ENCODE measurements at places on chromosomes 5 and 9.

DNA sequence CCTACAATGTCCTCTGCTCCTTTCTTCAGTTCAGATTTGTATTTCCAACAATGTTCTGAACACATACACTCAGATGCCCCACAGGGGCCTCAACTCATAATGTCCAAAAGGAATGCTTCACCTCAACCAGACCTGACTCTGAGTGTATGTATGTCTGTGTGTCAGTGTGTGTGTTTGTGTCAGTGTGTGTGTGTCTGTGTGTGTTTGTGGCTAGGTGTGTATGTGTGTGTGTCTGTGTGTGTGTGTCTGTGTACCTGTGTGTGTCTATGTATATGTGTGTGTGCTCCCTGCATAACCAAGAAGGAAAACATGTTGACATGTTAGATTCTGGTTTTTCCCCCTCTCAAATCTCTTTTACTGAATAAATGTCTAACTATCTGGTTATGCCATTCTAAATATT, 87.3 kb upstream of the PCSK1 start:
- no peak overlapping the region for H3K27ac ChIP-seq
- no peak overlapping the region for H3K4me3 ChIP-seq
- H3K36me3 ChIP-seq, result no peaks in the 10 kb centered on the region
- no peak for DNase-seq
- H3K4me1 ChIP-seq, result no peaks in the 10 kb centered on the region

GRCh38 chr9:31394015-31394473, 990.4 kb upstream of the ACO1 start:
- no peaks in the 10 kb centered on the region for H3K4me1 ChIP-seq
- no peaks in the 10 kb centered on the region for H3K36me3 ChIP-seq
- no peak overlapping the region for H3K27ac ChIP-seq
- H3K27me3 ChIP-seq, result no peaks in the 10 kb centered on the region
- no peak overlapping the region for H3K4me3 ChIP-seq
- no peak for DNase-seq

DNA sequence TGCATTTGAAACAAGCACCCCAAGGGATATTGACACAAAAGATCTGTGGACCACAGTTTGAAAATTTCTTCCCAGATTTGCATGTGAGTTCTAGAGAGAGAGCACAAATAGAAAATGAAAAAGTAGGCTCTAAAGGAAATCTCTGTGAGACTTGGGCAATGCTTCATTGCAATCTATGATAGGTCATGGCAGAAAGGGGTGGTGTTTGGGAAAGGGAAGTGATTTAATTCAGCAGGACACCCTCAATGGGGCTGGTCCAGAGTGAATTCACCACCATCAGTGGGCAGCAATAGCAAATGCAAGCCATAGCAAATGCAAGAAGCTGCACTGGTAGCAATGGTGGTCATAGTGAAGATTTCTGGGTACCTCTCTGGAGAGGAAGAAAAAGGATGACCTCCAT, 58.1 kb downstream of the ANKRD55 start:
- peaks cover 30% of the 10 kb centered on the region for H3K4me1 ChIP-seq
- no peak for DNase-seq
- H3K27ac ChIP-seq, result peak overlapping the region; percentile 56
- H3K36me3 ChIP-seq, result no peaks in the 10 kb centered on the region

GRCh38 chr5:54492178-54492577, 25.4 kb upstream of the SNX18 start:
- no peaks in the 10 kb centered on the region for H3K27me3 ChIP-seq
- no peak for DNase-seq
- H3K4me1 ChIP-seq, result no peaks in the 10 kb centered on the region
- no peak overlapping the region for H3K4me3 ChIP-seq
- no peaks in the 10 kb centered on the region for H3K36me3 ChIP-seq

GRCh38 chr9:89352874-89353649, 34.8 kb downstream of the SECISBP2 start:
- peaks cover 24% of the 10 kb centered on the region for H3K4me1 ChIP-seq
- no peaks in the 10 kb centered on the region for H3K27me3 ChIP-seq
- H3K27ac ChIP-seq, result peak overlapping the region; percentile 51
- H3K4me3 ChIP-seq, result no peak overlapping the region

DNA sequence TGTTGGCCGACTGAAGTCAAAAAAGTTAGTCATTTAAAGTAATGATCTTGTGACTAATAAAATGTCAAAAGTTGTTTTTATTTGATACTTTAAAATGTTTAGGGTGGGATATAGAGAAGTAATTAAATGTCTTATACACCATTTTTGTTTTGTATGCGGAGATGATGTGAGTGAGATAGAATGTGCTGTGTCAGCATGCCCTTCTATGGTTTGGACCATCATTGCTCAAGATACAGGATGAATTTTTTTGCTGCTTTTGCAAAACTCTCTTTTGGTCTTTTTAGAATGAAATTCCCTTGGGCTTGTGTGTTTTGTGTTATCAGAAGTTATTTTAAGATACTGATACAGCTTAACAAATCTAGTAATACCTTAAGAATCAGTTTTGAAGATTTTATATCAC, 12.5 kb downstream of the SRFBP1 start:
- H3K4me3 ChIP-seq, result no peak overlapping the region
- no peak overlapping the region for H3K27ac ChIP-seq
- H3K36me3 ChIP-seq, result no peaks in the 10 kb centered on the region
- no peaks in the 10 kb centered on the region for H3K27me3 ChIP-seq

- no peak for DNase-seq
- H3K27me3 ChIP-seq, result no peaks in the 10 kb centered on the region
- no peak overlapping the region for H3K4me3 ChIP-seq
- H3K4me1 ChIP-seq, result peaks cover 8% of the 10 kb centered on the region
- H3K36me3 ChIP-seq, result no peaks in the 10 kb centered on the region
- no peak overlapping the region for H3K27ac ChIP-seq
Measured at GRCh38 chr5:75433814-75434506, 77.5 kb downstream of the CERT1 start.

DNA sequence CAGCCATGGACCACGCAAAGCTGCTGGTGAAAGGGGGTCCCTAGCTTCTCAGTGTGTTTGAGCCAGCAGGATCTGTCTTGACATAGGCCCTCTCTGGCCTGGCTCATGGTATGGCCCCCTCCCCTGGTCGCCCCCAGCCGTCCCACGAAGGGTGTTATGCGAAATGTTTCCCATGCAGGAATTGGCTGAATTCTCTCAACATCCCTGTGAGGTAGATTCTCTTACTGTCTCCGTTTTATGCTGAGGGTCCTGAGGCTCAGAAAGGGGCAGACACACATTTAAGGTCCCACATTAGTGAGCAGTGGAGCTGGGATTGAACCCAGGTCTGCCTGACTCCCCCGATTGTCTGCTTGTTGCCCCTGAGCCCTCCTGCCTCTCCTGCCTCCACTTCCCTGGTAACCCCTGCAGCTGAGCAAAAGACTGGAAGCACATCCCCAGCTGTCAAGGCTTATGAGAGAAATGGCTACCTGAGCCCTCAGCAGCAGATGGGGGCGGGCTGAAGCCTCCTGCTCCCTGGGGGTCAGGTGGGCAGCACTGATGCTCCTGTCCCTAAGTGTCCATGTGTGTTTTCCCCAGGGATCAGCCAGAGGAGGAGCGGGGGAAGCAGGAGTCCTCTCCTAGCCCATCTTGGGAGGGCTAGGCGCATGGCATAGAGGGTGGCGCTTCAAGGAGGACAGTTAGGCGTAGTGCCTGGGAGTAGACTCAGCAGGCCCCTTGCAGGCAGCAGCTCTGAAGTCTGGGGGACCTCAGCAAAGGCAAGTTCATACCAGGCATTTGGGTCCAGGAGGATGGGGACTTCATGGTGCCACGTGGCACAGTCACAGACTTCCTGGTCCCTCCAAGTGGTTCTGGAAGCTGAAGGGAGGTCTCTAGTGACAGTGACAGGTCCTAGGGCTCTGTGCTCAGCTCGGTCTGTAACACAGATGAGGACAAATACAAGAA, 49.0 kb upstream of the GARNL3 start:
- DNase-seq, result no peak
- H3K27me3 ChIP-seq, result no peaks in the 10 kb centered on the region
- no peak overlapping the region for H3K4me3 ChIP-seq
- no peaks in the 10 kb centered on the region for H3K36me3 ChIP-seq

- no peak overlapping the region for H3K27ac ChIP-seq
- no peak for DNase-seq
- no peaks in the 10 kb centered on the region for H3K36me3 ChIP-seq
- H3K27me3 ChIP-seq, result no peaks in the 10 kb centered on the region
- H3K4me1 ChIP-seq, result peaks cover 4% of the 10 kb centered on the region
- no peak overlapping the region for H3K4me3 ChIP-seq
Measured at GRCh38 chr5:124844371-124844920, 98.0 kb upstream of the ZNF608 start.

GRCh38 chr9:126507318-126508109, 106.2 kb upstream of the LMX1B start:
- no peaks in the 10 kb centered on the region for H3K4me1 ChIP-seq
- H3K4me3 ChIP-seq, result no peak overlapping the region
- no peaks in the 10 kb centered on the region for H3K36me3 ChIP-seq
- DNase-seq, result peak; percentile 63

DNA sequence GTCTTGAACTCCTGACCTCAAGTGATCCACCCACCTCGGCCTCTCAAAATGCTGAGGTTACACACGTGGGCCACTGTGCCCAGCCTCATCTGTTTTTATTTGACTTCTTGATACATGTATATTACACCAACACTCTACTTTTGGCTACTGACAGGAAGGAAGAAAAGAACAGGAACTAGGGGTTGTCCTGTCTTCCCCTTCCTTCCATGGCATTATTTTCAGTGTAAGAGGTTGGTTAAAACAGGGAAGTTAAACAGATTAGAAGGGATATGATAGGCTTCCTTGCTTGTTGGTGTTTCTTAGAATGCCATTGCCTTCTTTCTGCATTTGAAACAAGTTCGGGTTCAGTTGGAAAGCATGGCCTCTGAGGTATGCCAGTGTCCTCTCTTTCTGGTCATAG, 312.8 kb downstream of the NDUFS4 start:
- no peaks in the 10 kb centered on the region for H3K27me3 ChIP-seq
- H3K4me1 ChIP-seq, result no peaks in the 10 kb centered on the region
- H3K4me3 ChIP-seq, result no peak overlapping the region
- DNase-seq, result no peak
- no peaks in the 10 kb centered on the region for H3K36me3 ChIP-seq

- no peaks in the 10 kb centered on the region for H3K36me3 ChIP-seq
- H3K27ac ChIP-seq, result no peak overlapping the region
- no peak overlapping the region for H3K4me3 ChIP-seq
- no peak for DNase-seq
Measured at GRCh38 chr5:9108162-9108561, 437.7 kb downstream of the SEMA5A start.

GRCh38 chr5:147796556-147797308, 14.2 kb upstream of the JAKMIP2 start:
- DNase-seq, result no peak
- H3K4me1 ChIP-seq, result no peaks in the 10 kb centered on the region
- H3K4me3 ChIP-seq, result no peak overlapping the region
- no peak overlapping the region for H3K27ac ChIP-seq
- H3K27me3 ChIP-seq, result no peaks in the 10 kb centered on the region
- H3K36me3 ChIP-seq, result no peaks in the 10 kb centered on the region

DNA sequence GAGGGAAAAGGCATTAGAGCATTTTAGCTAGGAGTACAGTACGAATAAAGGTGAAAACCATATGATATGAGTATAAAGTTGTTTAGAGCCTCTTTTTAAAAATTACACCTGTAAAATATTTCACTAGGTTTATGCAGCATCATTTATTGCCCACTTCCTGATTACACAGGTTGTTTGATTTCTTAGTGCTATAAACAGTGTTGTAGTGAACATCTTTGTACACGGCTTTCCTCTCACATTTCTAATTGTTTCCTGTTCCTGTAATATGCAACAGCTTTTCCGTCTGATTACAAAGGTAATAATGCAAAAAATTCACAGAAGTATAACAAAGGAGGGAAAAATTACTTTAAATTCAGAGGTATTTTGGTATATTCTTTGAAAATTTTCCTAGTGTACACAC, 13.0 kb downstream of the STOM start:
- H3K27ac ChIP-seq, result peak overlapping the region; percentile 97
- no peaks in the 10 kb centered on the region for H3K27me3 ChIP-seq
- DNase-seq, result no peak
- H3K4me3 ChIP-seq, result no peak overlapping the region

GRCh38 chr9:90815183-90815943, 13.7 kb downstream of the SYK start:
- H3K27ac ChIP-seq, result peak overlapping the region; percentile 75
- peak; percentile 88 for DNase-seq
- H3K27me3 ChIP-seq, result no peaks in the 10 kb centered on the region
- peak overlapping the region; percentile 54 for H3K4me3 ChIP-seq
- H3K4me1 ChIP-seq, result peaks cover 39% of the 10 kb centered on the region
- H3K36me3 ChIP-seq, result no peaks in the 10 kb centered on the region

DNA sequence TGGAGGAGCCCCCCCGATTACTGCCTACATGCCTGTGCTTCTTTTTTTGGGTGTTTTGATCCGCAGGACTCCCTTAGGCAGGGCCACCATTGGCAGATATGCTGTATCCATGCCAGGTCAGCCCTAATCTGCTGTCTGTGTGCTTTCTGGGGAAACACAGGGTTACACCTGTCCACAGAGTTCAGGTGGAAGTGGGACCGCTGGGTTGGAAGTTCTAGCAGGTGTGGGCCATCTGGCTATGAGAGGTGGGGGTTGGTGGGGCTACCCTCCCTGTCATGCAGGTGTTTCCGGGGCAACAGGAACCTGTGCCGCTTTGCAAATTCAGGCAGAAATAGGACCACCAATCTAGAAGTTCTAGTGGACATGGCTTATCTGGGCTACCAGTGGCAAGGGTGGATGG, 17.0 kb downstream of the IFNE start:
- H3K27ac ChIP-seq, result no peak overlapping the region
- no peaks in the 10 kb centered on the region for H3K4me1 ChIP-seq
- H3K4me3 ChIP-seq, result no peak overlapping the region
- no peaks in the 10 kb centered on the region for H3K27me3 ChIP-seq
- no peaks in the 10 kb centered on the region for H3K36me3 ChIP-seq

DNA sequence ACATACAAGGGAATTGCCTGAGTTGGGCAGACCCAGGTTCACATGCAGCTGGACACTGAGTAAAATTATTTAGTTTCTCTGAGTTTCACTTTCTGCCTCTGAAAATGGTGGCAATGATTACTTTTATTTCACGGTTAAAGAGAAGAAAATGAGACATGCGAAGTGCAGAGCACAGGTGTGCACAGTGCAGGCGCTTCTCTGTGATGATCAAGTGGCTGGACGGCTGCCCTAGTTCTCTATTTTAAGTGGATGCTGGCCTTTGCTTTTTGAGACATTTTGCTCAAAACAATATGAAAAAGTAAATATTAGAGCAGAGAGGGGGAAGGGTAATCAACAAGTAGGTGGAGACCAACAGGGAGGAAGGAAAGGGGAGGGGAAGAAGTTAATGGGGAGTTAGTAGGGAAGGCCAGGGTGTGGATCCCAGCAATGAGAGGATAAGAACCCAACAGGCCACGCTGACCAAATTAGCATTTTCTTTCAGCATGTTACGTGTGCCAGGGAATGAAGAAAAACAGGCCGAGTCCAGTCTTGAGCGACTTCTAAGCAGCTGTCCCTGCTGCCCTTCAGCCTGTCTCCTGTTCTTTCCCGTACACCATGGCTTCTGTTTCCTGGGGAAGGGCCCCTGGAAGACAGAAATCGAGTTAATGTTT, 16.1 kb downstream of the SNX18 start:
- no peaks in the 10 kb centered on the region for H3K36me3 ChIP-seq
- peak overlapping the region; percentile 41 for H3K27ac ChIP-seq
- no peak overlapping the region for H3K4me3 ChIP-seq
- no peak for DNase-seq
- H3K27me3 ChIP-seq, result no peaks in the 10 kb centered on the region
